ENCODE measurements at places on chromosomes 5 and 9.
A peak's percentile ranks its signal among the peaks of the same experiment; 100 is the strongest.

GRCh38 chr5:149999866-150000255 lies 593 bp downstream of the TIGD6 start:
- DNase-seq = no peak

DNA sequence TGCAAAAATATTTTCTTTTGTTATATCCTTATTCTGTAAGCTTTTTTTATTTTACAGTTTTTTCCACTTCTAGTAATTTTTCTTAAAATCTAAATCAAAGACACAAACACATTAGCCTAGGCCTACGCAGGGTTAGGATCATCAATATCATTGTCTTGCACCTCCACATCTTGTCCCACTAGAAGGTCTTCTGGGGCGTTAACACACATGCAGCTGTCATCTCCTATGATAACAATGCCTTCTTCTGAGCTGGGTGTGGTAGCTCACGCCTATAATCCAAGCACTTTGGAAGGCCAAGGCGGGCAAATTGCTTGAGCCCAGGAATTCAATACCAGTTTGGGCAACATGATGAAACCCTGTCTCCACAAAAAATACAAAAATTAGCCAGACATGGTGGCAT lies 78.9 kb upstream of the LRRC70 start:
- no peak for DNase-seq

GRCh38 chr5:1214936-1215220 lies 10.3 kb upstream of the SLC6A18 start:
- DNase-seq = peak; percentile 51

- DNase-seq = no peak
Observed at GRCh38 chr9:98784831-98785806, 11.2 kb downstream of the ANKS6 start.

- DNase-seq = no peak
Observed at GRCh38 chr5:106959387-106959786, 711.4 kb downstream of the EFNA5 start.

GRCh38 chr9:132184124-132184523 lies 22.3 kb downstream of the NTNG2 start:
- DNase-seq = peak; percentile 57

- no peak for DNase-seq
Observed at GRCh38 chr5:68459093-68459809, 243.7 kb downstream of the PIK3R1 start.

GRCh38 chr5:142842994-142843905 lies 73.1 kb downstream of the ARHGAP26 start:
- DNase-seq = no peak

DNA sequence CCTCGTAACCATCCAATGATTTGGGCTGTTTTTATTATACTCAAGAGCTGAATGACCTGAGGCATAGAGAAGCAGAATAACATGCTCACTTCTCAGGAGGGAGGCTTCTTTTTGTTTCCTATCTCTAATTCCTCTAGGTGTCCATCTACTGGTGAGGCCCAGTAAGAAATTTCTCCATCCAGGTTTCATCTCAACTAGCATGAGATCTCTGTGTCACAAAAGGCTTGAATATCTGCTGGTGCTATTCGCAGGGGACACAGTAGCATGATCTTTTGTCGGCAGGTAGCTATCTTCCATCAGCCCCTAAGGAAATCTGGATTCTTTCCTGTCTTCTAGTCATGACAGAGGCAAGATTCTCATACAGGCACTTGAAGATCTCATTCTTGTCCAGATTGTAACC lies 8.9 kb downstream of the IFNE start:
- DNase-seq = no peak

GRCh38 chr5:178292826-178293205 lies 60.2 kb upstream of the PHYKPL start:
- no peak for DNase-seq

- no peak for DNase-seq
Observed at GRCh38 chr9:89430995-89431394, 66.9 kb downstream of the SEMA4D start.

- DNase-seq = no peak
Observed at GRCh38 chr9:134170532-134171315, 6.4 kb upstream of the RNU6ATAC start.

GRCh38 chr9:8733131-8733954 lies 933.8 kb upstream of the DMAC1 start:
- peak; percentile 16 for DNase-seq

DNA sequence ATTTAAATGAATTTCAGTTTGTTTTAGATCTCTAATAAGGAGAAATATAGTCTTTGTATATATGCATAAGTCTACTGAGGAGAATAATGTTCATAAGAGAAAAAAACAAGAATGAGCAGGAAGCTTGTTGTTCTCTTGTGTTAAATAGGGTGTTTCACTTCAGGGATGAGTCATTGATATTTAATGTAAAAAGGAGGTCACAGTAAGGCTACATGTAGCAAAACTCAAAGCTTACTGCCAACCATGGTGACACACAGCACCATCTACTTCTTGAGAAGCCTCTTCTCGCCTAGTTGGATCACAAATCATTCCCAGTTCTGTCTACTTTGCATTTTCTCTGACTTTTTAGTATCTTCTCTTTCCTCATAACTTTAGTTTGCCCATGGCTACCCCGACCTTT lies 1466.0 kb upstream of the C9orf72 start:
- no peak for DNase-seq

DNA sequence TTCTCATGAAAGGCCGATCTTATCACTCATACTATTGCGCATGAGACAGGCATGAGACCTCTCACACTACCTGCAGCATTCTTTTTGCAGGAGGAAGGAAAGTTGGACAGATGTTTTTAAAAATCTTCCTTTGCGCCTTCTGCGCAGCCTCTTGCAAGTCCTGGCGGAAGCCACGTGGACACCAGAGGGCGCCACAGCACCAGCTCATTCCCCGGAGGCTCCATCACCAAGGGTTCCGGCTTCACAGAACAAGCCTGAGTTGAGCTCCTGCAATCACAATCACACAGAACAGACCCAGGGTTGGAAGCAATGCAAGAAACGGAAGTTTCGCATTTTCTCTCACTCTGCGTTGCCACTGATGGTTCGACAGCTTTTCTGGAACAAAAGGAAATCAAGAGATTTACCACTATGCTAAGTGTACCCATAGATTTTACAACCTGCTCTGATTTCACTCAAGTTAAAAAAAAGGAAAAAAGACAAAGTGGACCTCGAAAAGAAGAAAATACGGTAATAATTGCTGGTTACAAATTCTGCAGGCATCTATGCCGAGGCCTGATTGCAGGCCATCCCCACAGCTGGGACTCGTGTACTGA lies 304.7 kb upstream of the MSX2 start:
- DNase-seq = peak; percentile 3

- DNase-seq = no peak
Observed at GRCh38 chr9:71295928-71296327, 174.5 kb upstream of the TRPM3 start.

DNA sequence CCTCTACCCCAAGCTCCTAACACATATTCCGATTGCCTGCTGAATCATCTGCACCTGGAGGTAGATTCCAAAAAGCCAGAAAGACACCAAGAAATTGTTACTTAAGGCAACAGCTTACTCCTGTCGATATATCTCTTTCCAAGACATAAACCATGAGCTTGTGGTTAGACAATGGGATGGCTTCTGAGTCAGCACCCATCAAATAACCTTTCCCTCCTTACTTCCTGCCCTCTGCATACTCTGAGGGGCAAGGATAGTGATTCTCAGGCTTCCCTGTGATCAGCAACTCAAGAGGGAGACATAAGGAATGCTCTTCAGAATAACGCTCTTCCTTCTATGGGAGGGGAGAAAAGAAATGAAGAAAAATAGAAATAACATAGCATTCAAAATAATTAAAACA lies 70.9 kb downstream of the TMEM215 start:
- DNase-seq = no peak

GRCh38 chr9:93345643-93346230 lies 105.7 kb upstream of the FAM120A start:
- no peak for DNase-seq

DNA sequence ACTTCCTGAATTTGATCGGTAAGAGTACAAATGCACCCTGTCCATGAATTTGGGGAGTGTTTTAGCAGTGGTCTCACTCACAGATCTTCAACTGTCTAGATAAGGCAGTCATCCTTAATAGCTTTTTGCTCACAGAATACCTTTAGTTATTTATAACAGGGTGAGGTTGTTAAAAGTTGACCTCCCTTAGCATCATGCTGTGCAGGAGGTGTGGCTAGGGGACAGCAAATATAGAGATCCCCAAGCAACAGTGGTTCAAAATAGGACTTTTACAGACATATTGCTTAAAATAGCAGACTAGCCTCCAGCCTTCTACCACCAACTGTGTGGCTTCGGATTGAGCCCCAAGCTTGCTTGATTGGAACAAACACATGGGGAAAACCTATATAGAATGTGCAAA lies 724.4 kb downstream of the TLE1 start:
- no peak for DNase-seq

DNA sequence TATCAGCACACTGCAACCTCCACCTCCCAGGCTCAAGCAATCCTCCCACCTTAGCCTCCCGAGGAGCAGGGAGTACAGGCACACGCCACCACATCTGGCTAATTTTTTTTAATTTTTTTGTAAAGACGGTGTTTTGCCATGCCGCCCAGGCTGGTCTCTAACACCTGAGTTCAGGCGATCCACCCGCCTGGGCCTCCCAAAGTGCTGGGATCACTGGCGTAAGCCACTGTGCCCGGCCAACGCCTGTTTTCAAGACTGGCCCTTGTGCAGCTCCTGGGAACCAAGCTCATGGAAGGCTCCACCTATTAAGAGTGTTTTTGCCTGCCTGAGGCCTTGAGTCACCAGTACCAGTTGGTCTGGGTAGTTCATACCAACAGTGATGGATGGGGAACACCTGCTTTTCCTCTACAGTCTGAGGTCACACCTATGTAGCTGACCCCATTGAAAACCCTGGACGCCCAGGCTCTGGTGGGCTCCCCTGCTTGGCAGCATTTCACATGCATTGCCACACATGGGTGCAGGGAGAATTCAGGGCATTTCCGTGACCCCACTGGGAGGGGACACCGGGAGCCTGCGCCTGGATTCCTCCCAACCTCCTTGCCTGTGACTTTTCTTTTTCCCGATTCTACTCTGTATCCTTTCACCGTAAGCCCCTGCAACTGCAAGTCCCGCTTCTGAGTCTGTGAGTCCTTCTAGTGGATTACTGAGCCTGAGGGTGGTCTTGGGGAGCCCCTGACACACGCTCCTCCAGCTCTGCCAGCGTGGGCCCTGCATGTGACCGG lies 63.5 kb downstream of the ZNF354C start:
- DNase-seq = no peak

DNA sequence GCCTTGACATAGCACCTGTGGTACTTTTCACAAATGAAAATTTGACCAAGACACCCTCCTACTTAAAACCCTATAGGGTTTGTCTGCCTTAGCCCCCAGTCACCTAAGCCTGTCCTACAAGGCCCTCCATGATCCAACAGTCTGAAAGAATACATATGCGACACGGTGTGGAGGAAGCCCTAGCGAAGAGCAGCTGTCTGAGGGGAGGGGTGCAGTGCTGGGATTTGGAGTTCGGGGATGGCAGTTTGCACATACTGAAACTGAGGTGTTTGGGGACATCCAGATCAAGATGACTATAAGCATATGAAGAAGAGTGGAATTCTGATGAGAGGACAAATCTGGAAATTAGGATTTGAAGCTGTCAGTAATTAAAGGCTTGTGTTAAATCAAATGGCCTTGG lies 7.2 kb upstream of the MYORG start:
- no peak for DNase-seq

DNA sequence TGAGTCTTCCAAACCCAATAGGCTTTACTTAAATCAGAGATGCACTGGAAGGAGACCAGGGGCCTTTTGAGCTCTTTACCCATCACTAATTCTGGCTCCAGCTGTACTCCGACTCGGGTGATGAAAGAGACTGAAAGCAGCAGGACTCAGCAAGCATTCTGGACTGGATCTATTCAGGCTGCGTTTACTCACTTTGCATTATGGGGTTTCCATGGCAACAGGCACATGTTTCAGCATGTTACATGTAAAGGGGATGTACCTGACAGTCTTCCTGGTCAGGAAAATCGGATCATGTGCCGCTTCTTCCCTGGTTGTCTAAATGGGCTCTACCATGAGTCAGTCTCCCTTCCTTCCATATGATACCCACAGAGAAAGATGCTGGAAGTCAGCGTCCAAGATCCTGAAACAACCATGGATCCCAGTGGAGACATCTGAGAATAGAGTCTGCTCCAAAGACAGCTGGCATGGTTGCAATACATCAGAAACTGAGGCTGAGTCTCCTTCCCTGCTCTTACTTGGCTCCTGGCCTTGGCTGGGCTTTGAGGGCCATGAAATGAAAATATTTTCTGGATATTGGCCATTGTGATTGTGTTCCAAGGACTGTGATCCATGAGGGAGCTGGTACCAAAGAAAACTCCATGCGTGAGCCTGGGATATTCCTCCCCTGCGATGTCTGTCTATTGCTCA lies 102.5 kb upstream of the TNC start:
- DNase-seq = no peak

DNA sequence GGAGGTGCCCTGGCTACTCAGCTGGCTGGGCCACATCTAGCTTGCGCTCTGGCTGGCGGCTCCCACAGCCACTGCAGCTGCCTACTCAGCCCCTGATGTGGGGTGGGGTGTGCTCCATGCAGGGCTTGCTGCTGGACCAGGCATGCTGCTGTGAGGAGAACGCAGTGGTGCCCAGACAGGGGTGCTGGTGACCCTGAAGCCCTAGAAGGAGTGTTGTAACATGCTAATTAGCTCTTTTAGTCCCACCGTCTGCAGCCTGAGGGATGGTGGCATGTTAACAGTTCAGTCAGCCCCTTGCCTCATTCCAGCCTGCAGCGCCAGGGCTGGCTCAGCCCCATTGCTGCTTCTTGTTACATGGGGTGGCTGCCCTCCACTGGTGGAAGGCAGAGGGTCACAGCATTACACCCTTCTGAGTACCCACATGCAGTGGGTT lies 642.3 kb downstream of the DMRTA1 start:
- DNase-seq = no peak

DNA sequence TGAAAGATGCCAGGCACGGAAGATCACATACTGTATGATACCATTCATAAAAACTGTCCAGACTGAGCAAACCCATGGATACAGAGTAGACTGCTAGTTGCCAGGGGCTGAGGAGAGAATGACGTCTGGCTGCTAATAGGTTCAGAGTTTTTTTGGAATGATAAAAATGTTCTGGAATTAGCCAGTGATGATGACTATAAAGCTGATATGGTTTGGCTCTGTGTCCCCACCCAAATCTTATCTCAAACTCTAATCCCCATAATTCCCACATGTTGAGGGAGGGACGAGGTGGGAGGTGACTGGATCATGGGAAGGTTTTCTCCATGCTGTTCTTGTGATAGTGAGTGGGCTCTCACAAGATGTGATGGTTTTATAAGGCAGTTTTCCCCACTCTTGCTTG lies 37.4 kb downstream of the CAMSAP1 start:
- DNase-seq = no peak

- DNase-seq = no peak
Observed at GRCh38 chr9:126261584-126262356, 64.9 kb upstream of the MVB12B start.

All from NCI-H2107 (cell line).